RWPE1 (cell line): ENCODE measurements at places on chromosomes 1 and 21.

DNA sequence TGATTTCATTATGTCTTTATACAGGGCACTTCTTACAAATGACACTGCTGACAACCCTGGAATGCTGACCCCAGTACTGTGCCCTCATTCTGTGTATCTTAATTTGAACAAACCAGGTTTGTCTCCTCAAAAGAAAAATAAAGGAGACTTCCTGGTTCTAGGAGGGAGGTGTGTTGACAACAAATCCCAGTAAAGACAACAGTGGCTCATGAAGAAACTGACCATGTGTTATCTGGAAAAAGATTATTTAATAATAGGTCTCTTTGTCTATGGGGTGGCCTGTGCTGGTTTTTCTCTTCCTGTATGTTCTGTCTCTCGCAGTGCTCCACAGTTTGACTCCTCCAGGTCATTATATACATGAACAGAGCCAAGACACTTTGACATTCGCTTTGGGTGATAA lies 454.6 kb downstream of the LMO4 start:
- DNase-seq = no peak

DNA sequence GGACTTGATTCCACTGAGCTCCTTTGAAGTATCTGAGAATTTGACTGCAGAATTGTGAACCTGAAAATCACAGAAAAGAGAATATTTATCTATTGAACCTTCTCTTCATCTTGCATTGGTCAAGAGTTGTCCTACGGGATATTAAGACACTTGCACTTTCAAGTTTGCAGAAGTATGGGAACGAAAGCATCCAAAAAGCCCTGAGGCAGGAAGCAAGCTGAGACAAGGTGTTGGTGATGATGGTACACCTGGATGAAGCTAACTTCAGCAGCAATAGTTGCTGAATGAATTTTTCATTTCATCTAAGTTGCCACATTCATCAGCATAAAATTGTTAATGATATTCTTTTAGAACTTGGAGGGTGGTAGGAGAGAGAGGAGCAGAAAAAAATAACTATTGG lies 686.6 kb upstream of the ADAMTS5 start:
- no peak for DNase-seq

- DNase-seq = no peak
These were observed 141.1 kb upstream of the IRF2BP2 start for GRCh38 chr1:234750922-234751627.

GRCh38 chr1:45752441-45753052 lies 2.1 kb upstream of the IPP start:
- no peak for DNase-seq

DNA sequence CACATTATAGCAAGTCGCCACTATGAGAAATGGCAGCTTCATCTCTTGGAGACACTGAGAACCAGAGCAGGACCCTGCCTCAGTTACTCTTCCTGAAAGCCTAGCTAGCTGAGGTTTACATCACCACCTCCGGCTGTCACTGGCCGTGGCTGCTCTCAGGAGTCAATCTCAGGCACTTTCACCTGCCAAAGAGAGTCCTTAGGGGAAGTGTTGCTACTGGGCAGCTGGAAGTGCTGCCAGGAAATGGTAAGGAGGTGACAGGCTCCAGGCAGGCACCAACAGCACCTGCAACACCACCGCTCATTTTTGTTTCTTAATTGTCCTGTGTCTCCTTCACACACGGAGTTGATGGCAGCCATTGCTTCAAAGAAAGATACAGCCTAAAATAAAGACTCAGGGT lies 92.5 kb downstream of the DSCAM start:
- DNase-seq = no peak

- no peak for DNase-seq
These were observed 80.4 kb upstream of the LRRC53 start for GRCh38 chr1:74592580-74593355.

DNA sequence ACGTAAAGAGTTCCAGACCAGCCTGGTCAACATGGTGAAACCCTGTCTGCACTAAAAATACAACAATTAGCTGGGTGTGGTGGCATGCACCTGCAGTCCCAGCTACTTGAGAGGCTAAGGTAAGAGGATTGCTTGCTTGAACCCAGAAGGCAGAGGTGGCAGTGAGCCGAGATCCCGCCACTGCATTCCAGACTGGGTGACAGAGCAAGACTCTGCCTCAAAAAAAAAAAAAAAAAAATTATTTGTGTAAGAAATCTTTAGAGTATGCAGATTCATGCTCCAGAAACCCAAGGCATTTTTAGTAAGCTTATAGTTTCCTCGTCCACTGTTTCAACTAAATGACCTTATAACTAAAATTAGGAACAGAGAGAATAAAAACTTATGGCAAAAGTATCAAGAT lies 51.3 kb downstream of the ABL2 start:
- DNase-seq = no peak

GRCh38 chr1:170369000-170369399 lies 163.0 kb upstream of the GORAB start:
- DNase-seq = no peak

GRCh38 chr1:219220945-219221344 lies 47.3 kb downstream of the LYPLAL1 start:
- no peak for DNase-seq

DNA sequence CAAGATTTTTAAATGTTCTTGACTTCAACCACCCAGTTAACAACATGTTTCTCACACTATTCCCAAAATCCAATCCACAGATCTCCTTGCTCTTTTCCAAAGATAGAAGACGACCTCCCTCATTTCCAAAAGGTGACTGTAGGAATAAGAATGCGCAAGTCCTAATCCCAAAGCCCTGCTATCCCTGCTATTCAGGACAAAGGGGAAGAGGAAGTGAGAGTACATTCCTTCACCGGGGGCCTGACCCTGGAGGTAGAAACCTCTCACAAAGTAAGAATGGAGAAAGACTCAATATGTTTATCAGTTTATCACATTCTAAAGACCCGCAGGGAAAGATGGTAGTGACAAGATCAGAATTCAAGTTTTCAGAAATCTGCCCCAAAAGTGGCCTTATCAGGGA lies 55.7 kb downstream of the PLEKHA6 start:
- DNase-seq = no peak

- no peak for DNase-seq
These were observed 5.9 kb upstream of the FOXJ3 start for GRCh38 chr1:42340901-42341300.

DNA sequence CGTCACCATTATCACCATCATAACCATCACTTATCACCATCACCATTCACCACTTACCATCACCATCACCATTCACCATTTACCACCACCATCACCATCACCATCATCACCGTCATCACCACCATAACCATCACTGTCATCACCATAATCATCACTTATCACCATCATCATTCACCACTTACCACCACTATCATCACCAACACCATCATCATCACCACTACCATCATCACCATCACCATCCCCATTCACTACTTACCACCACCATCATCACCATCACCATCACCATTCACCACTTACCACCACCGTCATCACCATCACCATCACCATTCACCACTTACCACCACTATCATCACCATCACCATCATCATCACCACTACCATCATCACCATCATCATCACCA lies 151.8 kb downstream of the CAMTA1 start:
- DNase-seq = no peak

GRCh38 chr1:116993286-116993685 lies 8.3 kb upstream of the CD101 start:
- DNase-seq = no peak

GRCh38 chr1:32392325-32392724 lies 1.9 kb downstream of the BSDC1 start:
- DNase-seq = no peak

DNA sequence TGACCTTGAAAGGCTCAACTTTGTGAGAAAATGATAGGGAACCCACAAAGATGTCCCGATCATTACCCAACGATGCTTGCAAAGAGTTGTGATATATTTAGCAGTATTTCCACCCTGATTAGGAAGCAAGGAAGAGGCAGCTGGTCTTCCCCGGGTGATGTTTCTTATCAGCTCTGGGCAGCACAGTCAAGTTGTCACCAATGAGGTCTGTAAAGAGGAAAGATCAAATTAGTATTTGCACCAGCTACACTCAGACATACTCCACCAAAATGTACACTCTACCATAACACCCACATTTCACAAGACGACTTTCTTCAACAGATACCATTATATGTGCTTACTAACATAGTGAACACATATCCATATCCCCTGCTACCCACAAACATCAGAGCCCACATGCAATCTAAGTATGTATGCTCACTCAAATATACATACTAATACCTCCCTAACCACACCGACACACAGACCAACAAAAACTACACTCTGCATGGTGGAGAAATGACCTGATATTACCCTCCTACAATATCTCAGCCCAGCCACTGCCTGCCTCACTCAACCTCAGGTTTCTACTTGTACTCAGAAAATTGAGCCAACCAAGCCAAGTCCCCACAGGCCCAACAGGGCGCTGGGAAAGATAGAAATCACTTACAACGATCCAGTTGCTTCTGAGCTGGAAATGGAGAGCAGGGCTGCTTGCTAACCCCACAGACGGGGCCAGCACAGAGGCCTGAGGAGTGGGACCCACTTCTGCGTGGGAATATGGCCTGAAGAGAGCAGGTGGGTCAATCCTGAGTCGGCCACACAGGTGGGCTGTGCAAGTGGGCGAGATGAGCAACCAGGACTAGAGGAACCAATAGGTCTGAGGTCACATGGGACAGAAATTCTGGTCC lies 4.6 kb upstream of the BTG2 start:
- DNase-seq = no peak

GRCh38 chr1:167159782-167160181 lies 60.9 kb upstream of the POU2F1 start:
- no peak for DNase-seq

DNA sequence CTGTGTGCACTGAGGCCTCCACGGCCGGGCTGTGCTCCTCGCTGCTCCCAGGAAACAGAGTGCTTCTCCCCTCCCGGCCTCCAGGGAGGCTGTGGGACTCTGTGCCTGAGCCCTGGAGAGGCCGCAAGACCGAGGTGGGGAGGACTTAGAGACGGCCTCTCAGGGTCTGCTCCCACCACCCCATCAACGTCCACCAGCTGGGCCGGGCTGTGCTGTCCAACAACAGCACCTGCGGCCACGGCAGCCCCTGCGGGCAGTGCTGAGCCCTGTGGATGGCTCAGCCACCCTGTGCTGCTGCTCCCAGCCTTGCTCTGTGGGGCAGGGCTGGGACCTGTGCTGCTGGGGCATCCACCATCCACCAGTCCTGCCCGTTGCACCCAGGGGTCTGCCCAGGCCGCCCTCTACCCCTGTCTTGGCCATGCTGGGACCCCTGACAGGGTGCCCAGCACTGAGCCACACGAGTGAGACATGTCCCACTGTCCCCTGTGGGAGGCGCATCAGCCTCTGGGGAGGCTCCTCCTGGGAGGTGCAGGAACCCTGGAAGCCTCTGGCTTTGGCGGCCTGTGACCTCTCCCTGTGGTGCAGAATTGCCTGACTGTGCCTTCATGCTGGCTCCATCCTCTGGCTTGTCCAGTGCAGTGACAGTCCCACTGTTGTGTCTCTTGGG lies 31.2 kb upstream of the LRRC3 start:
- no peak for DNase-seq

GRCh38 chr1:32716312-32717148 lies 14.0 kb upstream of the SYNC start:
- peak; percentile 97 for DNase-seq

DNA sequence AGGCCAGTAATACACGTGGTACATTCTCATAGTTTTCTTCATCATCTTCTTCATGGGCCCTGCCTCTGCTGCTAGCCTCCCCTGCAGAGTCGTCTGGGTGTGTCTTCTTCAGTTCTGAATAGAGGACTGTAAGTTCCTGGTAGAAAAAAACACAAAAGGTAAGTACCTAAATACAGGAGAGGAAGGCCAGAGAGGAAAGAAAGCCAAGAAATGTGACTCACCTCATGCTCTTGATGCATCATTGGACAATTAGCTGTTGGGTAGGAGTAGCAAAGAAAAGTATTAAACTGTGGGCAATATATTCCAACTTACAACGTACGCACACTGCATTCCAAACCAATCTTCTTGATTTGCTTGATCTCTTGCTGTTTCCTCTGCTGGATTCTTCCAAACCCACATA lies 21.8 kb downstream of the FCRL3 start:
- DNase-seq = peak; percentile 7

- DNase-seq = no peak
These were observed 462.1 kb upstream of the DEPDC1 start for GRCh38 chr1:68958958-68959357.

GRCh38 chr1:89685461-89685860 lies 52.5 kb downstream of the LRRC8C start:
- no peak for DNase-seq

DNA sequence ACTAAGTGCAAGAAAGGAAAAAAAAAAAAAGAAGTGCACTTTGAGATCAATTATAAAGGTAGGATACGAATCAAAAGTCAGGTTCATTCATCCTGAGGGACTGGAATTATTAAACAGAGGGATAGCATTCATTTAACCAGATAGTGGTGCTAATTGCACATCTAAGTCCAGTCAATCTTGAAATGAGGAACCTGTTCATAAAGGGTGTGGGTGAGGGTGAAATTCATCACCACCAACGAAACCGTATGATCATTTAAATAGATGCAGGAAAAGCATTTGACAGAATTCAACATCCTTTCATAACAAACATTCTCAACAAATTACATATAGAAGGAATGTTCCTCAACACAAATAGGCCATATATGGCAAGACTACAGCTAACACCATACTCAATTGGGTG lies 5.6 kb downstream of the CTSS start:
- DNase-seq = no peak

DNA sequence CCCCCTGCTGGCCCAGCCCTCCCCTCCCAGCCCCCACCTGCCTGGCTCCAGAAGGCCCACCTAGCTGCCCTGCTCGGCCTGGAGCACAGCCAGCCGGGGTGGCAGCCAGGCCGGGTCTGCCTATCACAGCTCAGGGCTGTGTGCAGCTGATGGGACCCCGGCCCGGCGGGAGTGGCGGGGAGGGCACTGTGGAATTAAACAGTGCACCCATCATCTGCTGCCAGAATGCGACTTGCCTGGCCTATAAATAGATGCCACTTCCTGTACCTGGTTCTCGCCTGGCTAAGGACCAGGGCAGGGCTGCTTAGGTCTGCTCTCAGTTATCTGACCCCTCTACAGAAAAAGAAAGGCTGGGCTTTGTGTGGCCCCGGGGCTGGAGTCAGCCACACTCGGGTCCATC lies 98.2 kb upstream of the VAMP3 start:
- DNase-seq = no peak
